ENCODE measurements at places on chromosomes 3 and 15.
A peak's percentile ranks its signal among the peaks of the same experiment; 100 is the strongest.

GRCh38 chr3:139427283-139428060, 38.0 kb upstream of the COPB2 start:
- no peak for DNase-seq

GRCh38 chr15:96849271-96849900, 518.9 kb downstream of the NR2F2 start:
- DNase-seq = no peak

DNA sequence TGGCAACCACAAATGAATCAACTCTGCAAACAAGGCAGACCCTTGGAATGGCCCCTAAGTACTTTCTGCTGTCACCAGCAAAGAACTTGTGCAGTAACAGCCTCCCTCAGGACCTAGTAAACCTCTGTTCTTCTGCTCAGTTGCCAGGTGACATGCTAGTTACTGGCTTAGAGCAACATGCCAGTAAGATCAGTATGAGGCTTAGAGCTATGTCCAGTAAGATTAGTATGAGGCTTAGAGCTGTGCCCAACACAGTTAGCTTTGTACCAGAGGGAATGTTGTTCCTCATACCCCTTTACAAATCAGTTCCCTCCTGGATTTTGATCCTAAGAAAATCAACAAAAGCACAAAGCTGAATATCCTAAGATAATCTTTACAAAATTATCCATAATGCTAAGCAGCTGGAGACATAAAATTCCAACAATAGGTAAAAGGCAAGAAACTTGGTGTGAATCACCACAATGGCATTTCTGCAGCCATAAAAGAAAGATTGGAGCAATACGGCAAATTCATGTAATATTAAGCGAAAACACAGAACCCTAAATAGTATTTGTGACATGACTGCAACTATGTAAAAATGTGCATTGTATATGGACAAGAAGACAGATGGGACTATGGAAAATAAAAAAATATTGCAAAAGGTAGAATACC, 107.3 kb upstream of the LPP start:
- no peak for DNase-seq

GRCh38 chr3:101182734-101183133, 137.6 kb downstream of the IMPG2 start:
- DNase-seq = peak; percentile 54

DNA sequence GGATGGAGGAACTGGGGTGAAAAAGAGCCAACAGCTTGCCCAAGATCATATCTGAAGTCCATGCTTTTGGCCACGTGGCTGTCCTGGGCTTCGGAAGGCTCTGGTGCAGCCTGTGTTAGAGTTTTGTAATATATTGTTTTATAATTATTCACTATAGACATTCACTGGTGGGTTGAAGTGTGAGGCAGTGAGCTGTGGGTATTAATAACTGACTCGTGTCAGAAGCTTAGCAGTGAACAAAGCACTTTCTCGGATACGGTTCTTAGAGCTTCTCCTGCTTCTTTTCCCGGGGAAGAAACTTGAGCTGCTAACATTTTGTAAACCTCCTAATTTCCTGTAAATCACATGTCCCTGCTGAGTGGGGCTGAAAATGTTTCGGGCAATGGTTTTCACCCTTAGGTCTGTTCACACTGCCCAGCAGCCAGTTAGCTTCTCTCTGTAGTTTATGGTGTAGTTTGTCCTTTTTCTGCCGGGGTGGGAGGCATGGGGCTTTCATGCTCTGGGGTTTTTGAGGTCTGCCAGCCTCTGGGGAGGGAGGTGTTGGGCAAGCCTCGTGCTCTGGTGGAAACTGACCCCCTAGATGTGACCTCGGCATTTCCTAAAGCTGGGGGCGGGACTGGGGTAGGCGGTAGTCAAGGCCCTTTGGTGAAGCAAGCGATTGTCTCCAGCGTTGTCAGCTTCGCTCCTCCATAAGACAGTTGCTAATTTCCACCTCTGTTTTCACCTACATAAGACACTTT, 1.7 kb downstream of the MRAS start:
- no peak for DNase-seq

DNA sequence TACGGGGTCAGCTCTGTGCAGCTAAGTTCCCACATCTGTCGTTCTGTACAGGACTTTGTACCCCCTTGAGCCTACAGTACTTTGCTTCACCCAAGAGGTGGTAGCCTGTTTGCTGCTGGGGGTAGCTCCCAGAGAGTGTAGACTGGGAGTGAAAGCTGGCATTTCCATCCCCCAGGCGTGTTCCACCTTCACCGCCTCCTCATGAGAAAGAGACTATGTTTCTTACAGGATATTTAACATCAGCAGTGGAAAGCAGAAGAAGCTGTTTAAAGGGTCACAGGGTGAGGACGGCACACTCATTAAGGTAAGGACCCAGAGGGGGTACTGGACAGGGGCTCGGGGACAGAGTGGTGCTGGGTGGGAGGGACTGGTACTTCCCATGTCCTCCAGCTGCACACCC, 10.1 kb upstream of the JMJD7 start:
- DNase-seq = no peak

- DNase-seq = no peak
Measured at GRCh38 chr15:48415036-48415886, 84.0 kb downstream of the DUT start.

DNA sequence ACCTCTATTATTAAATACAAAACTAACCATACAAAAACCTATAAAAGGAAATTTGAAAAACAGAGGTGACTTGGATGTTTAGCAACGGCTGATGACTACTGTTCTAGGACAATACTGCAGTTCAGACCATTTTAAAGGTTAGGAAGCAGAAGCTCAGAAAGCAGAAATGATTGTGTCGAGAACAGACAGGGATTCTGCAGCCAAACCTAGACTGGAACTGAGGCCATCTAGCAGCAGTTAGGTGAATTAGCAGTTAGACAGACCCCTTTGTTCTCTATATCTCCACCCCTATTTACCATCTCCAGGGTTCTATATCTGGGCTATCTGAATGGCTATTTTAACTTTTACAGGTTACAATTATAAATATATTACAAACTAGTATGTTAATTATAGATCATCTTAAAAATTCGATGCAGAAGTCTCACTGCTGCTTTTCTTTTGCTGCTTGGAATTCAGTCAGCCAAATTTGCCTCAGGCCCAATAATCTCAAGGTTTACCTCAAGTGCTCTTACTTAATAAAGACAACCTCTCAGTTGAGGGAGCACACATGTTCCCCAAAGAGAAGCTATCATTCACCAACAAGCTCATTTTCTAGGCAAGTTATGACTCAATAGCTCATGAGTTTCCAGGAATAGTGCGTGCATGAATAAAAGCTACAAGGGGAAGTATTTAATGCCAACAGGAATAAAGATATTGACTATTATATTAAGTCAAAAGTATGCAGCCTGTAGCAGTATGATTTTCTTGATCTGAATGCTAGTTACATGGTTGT, 9.3 kb upstream of the IL1RAP start:
- no peak for DNase-seq

DNA sequence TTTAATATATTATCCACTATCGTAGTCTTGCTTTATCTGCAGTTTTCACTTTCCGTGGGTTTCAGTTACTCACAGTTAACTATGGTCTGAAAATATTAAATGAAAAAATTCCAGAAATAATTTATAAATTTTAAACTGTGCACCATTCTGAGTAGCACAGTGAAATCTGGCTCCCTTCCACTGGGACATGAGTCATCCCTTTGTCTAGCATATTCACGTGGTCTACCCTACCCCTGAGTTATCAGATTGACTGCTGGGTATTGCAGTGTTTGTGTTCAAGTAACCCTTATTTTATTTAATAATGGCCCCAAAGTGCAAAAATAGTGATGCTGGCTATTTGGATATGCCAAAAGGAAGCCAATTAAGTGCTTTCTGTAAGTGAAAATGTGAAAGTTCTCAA, 539.5 kb upstream of the AGTR1 start:
- no peak for DNase-seq

GRCh38 chr3:170679190-170679589, 93.3 kb upstream of the SLC7A14 start:
- DNase-seq = no peak

- DNase-seq = no peak
Measured at GRCh38 chr3:185330238-185330637, 32.7 kb upstream of the MAP3K13 start.

- DNase-seq = no peak
Measured at GRCh38 chr3:20406611-20407011, 220.6 kb upstream of the SGO1 start.

DNA sequence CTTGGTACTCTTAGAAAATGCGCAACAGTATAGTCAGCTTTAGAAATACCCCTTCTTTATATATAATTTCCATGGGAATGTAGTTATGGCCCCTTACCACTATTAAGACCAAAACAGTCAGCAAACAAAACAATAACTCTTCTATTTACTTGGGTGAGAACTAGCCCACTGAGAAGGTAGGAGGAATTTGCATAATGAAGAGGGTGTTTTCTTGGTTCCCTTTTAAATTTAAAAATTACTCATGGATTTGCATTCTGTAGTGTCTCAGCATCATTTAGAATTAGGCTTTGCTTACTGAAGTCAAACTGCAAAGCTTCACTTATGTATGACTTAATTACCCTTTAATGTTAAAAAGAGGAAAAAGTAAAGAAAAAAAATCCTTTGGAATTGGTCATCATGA, 350.8 kb downstream of the PTPRG start:
- no peak for DNase-seq

DNA sequence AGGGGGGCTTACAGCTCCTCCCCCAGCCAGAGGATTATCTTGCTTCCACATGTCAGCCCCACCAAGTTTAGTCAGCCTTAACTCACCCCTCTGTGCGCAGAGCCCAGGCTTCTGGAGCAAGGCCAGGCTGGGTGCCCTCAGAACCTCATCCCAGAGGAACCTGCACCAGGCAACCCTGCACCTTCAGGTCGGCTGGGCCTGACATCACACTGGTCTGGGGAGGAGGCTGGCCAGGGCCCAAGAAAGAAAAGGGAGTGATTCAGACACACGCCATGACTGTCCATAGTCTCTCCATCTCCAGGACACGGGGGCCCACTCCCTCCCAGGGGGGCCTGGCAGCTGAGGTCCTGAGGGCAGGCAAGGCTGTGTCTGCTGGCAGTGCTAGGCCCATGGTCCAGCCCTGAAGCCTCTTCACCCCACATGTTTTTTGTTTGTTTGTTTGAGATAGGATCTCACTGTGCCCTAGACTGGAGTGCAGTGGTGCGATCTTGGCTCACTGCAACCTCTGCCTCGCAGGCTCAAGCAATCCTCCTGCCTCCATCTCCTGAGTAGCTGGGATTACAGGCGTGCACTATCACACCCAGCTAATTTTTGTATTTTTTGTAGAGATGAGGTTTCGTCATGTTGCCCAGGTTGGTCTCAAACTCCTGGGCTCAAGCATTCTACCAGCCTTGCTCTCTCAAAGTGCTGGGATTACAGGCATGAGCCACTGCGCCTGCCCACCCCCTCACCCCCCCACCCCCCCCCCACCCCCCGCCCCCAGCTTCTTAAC, 11.1 kb downstream of the TNK2 start:
- DNase-seq = peak; percentile 92

GRCh38 chr3:37402351-37402750, 228.0 kb upstream of the LRRFIP2 start:
- DNase-seq = no peak

DNA sequence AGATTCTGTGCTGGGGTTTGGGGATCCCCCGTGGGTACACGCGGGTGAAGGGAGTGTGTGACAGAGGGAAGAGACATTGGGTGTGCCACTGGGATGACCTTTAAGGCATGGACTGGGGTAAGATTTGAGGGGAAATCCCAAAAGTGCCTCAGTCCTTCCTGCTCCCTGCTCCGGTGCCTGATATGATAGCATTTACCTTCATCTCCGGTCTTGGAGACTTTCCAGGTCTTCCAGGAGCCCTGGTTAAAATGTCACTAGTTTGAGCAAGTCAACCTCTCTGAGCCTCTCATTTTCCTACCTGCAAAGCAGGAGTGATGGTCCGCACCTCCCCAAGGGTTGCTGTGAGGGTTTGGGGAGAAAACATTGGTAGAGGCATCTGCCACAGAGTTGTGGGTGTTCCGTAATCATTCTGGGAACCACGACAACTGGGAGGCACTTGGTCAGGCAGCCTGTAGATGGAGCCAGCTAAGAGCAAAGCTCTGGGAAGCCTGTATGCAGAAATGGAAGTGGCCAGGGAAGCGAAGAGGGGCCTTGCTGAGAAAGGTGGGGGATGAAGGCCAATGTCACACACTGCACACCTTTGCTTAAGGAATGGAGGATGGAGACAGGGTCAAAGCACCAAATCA, 33.9 kb upstream of the KIF23 start:
- DNase-seq = peak; percentile 55

- peak; percentile 55 for DNase-seq
Measured at GRCh38 chr15:37979671-37980409, 45.4 kb downstream of the TMCO5A start.

GRCh38 chr3:71376911-71377310, 206.6 kb downstream of the FOXP1 start:
- no peak for DNase-seq

GRCh38 chr3:17038141-17038540, 153.4 kb downstream of the PLCL2 start:
- no peak for DNase-seq

- DNase-seq = no peak
Measured at GRCh38 chr3:171453180-171453886, 6.9 kb downstream of the TNIK start.

GRCh38 chr3:145898487-145898886, 262.5 kb downstream of the PLOD2 start:
- no peak for DNase-seq

- peak; percentile 74 for DNase-seq
Measured at GRCh38 chr15:64807751-64808222, 17.7 kb downstream of the PIF1 start.

GRCh38 chr3:130384476-130385025, 39.1 kb downstream of the COL6A5 start:
- no peak for DNase-seq

- DNase-seq = no peak
Measured at GRCh38 chr3:62451211-62451887, 78.0 kb upstream of the FEZF2 start.

DNA sequence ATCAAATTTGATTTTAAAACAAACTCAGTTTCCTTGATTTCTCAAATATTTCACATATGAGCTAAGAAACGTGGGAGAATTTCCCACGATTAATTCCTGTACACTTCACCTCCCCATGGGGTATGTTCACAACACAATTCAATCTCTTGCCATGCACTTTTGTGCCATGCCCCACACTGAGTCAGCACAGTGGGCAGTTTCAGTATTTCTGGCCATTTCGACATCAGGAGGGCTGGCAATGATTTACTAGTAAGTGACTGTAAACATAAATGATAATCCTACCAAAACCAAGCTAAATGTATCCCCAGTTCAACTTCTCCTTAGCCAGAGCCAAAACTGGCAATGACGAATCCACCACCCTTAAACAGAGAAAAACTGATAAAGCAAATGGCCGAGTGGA, 293.6 kb downstream of the FGF12 start:
- no peak for DNase-seq

GRCh38 chr3:189092547-189092946, 79.2 kb upstream of the TPRG1 start:
- DNase-seq = no peak

Data from RWPE2 (cell line).